T-helper 17 cell (primary cell): ENCODE measurements at places on chromosomes 6 and 20. TPM values are rescaled to one million over a fixed set of nuclear protein-coding genes. Genes with fewer than 3 reads are reported as not detected.

DNA sequence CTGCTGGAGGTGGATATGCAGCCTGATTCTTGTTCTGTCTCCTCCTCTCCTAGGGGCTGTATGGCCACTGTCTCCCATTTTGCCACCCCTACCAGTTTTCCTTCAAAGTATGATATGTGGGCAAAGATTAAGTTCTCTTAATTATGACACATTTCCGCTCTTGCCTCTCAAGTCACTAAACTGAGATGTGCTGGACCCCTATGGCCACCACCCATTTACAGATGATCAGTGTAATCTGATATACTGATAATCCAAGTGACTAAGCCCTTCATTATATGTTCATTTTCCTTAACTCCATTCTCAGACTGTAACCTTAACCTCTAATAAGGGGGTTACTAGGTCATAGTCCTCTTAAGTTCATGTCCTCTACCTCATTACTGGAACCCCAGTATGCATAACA is 711 bp upstream of the C20orf141 start:
- peaks cover 3% of the 10 kb centered on the region for H3K36me3 ChIP-seq
- H3K4me1 ChIP-seq, result peaks cover 7% of the 10 kb centered on the region
- peaks cover 32% of the 10 kb centered on the region for H3K27me3 ChIP-seq
- no peak for DNase-seq

DNA sequence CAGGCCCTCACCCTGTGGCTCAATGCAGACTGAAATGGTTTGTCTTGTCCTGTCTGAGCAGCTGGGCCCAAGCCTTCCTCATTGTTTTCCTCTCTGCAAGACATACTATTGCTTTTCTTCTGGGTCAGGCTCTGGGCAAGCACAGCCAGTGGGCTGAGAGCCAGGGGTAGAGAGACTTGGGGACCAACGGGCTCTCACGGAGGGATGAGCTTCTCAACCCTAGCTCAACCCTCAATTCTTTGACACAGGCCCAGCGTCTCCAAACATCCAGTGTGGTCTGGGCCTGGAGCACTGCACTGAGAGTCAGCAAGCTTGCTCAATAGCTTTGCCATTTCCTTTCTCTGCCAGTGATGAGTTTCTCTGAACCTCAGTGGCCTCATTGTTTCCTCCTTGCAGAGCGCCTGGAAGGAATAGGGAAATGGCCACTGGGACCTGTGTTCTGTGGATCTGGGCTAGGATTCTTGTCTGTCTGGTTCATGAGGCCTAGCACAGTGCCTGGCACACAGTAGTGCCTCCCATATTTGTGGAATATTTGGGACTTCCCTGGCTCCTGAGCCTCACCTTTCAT is 9.3 kb downstream of the ANGPT4 start:
- H3K4me1 ChIP-seq, result peaks cover 9% of the 10 kb centered on the region
- H3K4me3 ChIP-seq, result no peak overlapping the region
- H3K27ac ChIP-seq, result no peak overlapping the region

Gene OOEP
- total RNA-seq, result not detected

DNA sequence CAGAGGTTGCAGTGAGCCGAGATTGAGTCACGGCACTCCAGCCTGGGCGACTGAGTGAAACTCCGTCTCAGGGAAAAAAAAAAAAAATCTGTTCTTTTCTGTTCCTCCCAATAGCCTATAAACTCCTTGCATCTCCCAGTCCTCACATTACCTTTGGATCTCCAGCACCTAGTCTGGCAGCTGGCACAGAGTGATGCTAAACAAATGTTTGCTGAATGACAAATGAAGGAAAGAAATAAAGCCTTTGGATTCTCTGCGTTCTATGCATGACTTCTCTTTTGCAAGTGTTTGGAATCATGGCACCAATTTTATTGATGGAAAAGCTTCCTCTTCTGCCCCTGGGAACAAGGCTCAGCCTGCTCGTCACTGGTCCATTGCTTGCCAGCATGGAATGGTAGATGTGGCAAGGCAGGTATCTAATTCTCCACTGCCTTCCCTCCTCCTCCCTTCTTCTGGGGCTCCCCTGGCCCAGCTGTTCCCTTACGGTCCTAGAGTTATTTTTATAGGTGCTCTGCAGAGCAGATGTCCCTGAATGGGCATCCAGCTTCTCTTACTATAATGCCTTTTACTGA is 53.6 kb upstream of the FYN start:
- no peaks in the 10 kb centered on the region for H3K4me1 ChIP-seq
- H3K36me3 ChIP-seq, result no peaks in the 10 kb centered on the region
- H3K27ac ChIP-seq, result no peak overlapping the region
- DNase-seq, result no peak
- H3K4me3 ChIP-seq, result no peak overlapping the region
- no peaks in the 10 kb centered on the region for H3K27me3 ChIP-seq

- H3K4me3 ChIP-seq, result no peak overlapping the region
- H3K27ac ChIP-seq, result no peak overlapping the region
- peaks cover 13% of the 10 kb centered on the region for H3K4me1 ChIP-seq
- DNase-seq, result no peak
- no peaks in the 10 kb centered on the region for H3K27me3 ChIP-seq
- peaks cover 2% of the 10 kb centered on the region for H3K36me3 ChIP-seq
These were observed 52.4 kb upstream of the ERVFRD-1 start for GRCh38 chr6:11163932-11164331.

Gene LTB
- 891 TPM for total RNA-seq

GRCh38 chr20:52365688-52366087 is 174.1 kb upstream of the ZFP64 start:
- H3K4me3 ChIP-seq, result no peak overlapping the region
- H3K27me3 ChIP-seq, result peaks cover 5% of the 10 kb centered on the region
- H3K36me3 ChIP-seq, result no peaks in the 10 kb centered on the region
- no peak overlapping the region for H3K27ac ChIP-seq

Gene RIMS1
- total RNA-seq, result not detected

DNA sequence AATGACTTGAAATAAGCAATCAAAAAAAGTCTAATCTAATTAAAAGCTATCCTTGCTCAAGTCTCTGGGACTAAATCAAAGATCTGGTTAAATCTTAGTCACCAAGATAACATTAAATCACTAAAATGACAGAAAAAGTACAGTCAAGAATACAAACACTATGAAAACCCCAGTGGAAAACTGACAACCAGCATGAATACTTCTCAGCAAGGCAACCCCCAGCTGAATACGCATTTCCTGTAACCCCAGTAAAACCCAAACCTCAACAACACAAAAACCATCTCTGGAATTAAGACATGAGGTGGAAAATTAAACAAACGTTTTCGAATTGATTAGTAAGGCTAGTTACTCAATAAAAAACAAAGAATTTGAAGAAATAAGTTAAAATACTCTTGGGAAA is 23.7 kb upstream of the ZC3H12D start:
- peak; percentile 28 for DNase-seq
- H3K27me3 ChIP-seq, result no peaks in the 10 kb centered on the region
- peak overlapping the region; percentile 15 for H3K4me3 ChIP-seq

Gene ME1
- 0.97 TPM for total RNA-seq

DNA sequence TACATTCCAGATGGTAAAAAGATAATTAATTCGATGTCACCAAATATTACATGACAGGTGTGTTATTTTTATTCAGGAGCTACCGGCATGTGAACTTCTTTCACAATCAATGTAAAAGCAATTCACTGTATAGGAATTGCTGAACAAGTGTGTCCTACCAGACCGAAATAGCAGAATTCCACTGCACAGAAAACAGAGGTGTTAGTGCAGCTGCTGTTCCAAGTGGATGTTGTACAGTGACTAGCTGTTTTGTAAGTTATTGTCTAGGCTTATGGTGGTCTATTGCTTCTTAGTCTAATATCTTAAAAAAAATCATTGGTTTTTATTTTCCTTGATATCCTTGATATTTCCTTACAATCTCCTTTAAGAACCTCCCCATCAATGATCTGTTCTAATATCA is 107.4 kb downstream of the COL19A1 start:
- peaks cover 10% of the 10 kb centered on the region for H3K27me3 ChIP-seq
- H3K4me1 ChIP-seq, result no peaks in the 10 kb centered on the region
- H3K4me3 ChIP-seq, result no peak overlapping the region
- H3K27ac ChIP-seq, result no peak overlapping the region
- no peak for DNase-seq

Gene HNF4A
- total RNA-seq, result not detected

GRCh38 chr20:46543959-46544358 is 6.5 kb downstream of the OCSTAMP start:
- peaks cover 10% of the 10 kb centered on the region for H3K27me3 ChIP-seq
- no peaks in the 10 kb centered on the region for H3K36me3 ChIP-seq
- H3K4me1 ChIP-seq, result peaks cover 8% of the 10 kb centered on the region
- H3K27ac ChIP-seq, result no peak overlapping the region
- no peak for DNase-seq

DNA sequence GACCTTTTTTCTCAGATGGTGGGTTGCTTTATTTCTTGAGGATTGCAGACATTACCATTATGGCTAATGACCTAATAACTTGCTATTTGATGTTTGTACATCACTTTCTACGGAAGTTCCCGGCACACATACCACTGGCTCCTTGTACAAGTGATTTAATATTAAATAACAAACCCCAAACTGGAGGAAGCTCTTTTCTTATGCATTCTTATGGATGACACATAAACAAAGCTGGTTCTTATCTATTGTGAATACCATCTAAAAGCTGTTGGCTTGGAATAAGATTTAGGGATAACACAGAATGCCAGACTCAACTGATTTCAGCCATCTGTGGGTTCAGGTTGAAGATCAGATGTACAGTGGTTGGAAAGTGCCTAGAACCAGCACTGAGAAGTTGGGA is 272.6 kb downstream of the TSHZ2 start:
- H3K36me3 ChIP-seq, result no peaks in the 10 kb centered on the region
- no peak overlapping the region for H3K27ac ChIP-seq
- no peak overlapping the region for H3K4me3 ChIP-seq
- peaks cover 12% of the 10 kb centered on the region for H3K27me3 ChIP-seq

- no peaks in the 10 kb centered on the region for H3K4me1 ChIP-seq
- H3K27ac ChIP-seq, result no peak overlapping the region
- H3K36me3 ChIP-seq, result no peaks in the 10 kb centered on the region
- no peak overlapping the region for H3K4me3 ChIP-seq
- H3K27me3 ChIP-seq, result no peaks in the 10 kb centered on the region
These were observed 205.7 kb upstream of the TCF21 start for GRCh38 chr6:133683308-133683580.

Gene HLA-DQB2
- total RNA-seq, result 1.1 TPM

DNA sequence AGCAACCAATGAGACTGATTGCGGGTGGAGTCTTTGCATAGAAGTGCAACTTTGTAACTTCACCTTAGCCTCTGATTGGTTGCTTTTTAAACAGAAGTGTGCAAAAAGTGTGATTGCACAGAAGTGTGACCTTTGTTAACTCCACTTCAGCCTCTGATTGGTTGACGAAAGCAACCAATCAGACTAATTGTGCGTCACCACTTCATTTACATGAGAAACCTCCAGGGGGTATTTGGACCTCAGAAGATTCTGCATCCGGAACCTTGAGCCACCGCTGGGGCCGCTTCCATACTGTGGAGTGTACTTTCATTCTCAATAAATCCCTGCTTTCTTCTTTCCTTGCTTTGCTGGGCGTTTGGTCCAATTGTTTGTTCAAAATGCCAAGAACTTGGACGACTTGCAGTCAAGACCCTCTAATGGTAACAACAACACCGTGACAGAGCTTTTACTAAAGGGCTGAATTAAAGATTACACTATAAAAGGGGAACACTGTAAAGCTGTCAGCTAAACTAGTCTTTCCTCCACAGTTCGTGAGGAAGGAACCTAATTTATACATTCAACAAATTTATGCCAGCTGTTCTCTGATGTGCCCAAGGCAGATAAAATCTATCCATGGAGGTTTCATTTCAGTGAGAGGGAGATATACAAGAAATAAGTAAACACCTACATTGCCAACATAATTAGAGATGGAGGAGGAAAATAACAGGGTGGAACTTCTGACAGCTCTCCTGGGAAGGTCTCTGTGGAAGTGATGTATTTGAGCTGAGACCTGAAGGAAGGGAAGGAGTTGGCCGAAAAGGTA is 1.4 kb upstream of the HECA start:
- peak overlapping the region; percentile 97 for H3K27ac ChIP-seq
- H3K4me1 ChIP-seq, result peaks cover 48% of the 10 kb centered on the region
- H3K4me3 ChIP-seq, result peak overlapping the region; percentile 74
- H3K27me3 ChIP-seq, result no peaks in the 10 kb centered on the region

DNA sequence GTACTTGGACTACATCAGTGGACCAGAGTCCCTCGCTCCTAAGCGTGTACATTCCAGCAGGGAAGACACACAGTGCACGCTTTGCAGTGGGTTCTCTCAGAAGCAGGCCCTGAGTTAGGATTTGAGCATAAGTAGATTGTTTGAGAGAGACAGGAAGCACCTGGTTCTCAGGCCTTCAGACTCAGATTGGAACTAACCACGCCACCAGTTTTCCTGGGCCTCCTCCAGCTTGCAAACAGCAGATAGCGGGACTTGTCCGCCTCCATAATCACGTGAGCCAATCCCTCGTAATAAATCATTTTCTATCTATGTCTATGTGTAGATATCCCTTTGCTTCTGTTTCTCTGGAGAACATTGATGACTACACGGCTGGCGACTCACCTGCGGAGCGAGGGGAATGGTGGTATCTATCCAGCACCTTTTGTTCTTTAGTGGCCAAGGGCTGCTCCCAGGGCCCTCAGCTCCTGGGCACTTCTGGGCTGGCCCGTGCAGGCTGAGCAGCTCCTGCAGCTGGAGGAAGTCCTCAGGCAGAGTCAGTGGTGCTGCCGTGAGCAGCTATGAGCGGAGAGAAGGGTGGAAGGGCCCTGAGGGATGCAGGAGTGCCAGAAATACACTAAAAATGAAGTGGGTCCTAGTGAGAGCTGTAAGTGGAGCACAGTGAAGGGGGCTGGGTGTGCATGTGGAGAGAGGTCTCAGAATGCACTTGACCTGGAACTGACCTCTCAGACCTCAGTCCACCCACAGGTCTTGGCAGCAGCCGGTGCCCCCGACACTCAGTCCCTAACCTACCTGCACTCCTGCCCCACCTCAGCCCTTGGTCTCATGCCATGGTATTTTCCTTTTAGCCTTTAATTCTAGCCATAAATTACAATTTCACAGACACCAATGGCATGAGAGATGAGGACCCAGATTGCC is 76.9 kb downstream of the STK35 start:
- H3K36me3 ChIP-seq, result no peaks in the 10 kb centered on the region
- H3K27ac ChIP-seq, result no peak overlapping the region
- DNase-seq, result no peak
- no peaks in the 10 kb centered on the region for H3K4me1 ChIP-seq

- H3K4me1 ChIP-seq, result peaks cover 8% of the 10 kb centered on the region
- no peak overlapping the region for H3K27ac ChIP-seq
- H3K36me3 ChIP-seq, result no peaks in the 10 kb centered on the region
- H3K4me3 ChIP-seq, result no peak overlapping the region
These were observed 22.3 kb upstream of the KCNK16 start for GRCh38 chr6:39344821-39345280.

DNA sequence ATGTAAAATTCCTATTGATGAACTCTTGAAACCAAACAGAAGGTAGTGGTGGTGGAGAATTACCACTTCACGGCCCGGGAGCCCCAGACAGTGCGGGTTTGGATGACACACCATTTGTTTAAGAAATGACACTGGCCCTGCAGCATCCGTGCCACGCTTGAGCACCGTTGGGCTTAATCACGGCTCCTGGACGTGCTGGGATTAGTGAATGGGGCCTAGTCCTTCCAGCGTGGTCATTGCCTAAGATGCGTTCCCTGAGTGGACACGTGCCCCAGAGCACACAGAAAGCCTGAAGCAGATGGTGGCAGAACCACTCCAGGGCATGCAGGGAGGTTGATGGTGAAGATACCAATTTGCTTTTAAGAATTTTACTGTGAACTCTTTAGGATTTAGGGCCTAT is 14.5 kb downstream of the STX16 start:
- H3K27ac ChIP-seq, result peak overlapping the region; percentile 67
- peaks cover 28% of the 10 kb centered on the region for H3K4me1 ChIP-seq
- H3K27me3 ChIP-seq, result no peaks in the 10 kb centered on the region
- H3K36me3 ChIP-seq, result peaks cover 4% of the 10 kb centered on the region
